ENCODE measurements at places on chromosomes 5 and 9.
A peak's percentile ranks its signal among the peaks of the same experiment; 100 is the strongest.

- peak; percentile 68 for DNase-seq
Measured at GRCh38 chr9:3436629-3437420, 89.0 kb downstream of the RFX3 start.

DNA sequence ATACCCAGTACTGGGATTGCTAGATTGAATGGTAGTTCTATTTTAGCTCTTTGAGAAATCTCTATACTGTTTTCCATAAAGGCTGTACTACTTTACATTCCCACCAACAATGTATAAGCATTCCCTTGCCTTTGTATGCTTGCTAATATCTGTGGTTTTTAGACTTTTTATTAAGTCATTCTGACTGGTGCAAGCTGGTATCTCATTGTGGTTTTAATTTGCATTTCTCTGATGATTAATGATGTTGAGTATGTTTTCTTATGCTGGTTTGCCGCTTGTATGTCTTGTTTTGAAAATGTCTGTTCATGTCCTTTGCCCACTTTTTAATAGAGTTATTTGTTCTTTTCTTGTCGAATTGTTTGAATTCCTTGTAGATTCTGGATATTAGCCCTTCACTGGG is 512.7 kb upstream of the PAPPA start:
- peak; percentile 77 for DNase-seq

DNA sequence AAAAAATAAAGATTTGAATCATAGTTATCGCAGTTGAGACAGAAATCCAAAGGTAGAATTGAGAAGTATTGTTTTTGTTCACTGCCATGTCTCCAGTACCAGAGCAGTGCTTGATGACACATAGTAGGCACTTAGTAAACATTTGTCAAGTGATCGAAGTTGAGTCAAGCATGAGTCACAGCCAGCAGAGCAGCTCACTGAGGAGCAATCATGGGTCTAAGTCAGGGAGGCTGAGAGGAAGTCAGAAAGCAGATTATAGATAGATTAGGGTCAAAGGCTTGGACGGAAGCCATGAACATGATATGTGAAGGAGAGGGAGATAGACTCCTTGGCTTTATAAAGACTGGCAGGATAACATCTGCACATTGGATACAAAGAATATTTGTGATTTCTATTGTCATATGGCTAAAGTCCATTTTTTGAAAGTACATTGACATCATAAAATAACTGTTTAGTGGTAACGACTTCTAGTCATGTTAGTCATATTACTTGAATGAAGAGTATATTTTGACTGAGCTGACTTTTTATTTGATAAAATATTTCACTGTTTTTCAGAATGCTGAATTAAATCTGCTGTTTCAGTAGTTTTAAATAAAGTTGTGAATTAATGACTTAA is 168.5 kb downstream of the RAB3C start:
- peak; percentile 45 for DNase-seq

GRCh38 chr9:126861707-126862103 is 1.3 kb downstream of the ZBTB34 start:
- DNase-seq: peak; percentile 44

DNA sequence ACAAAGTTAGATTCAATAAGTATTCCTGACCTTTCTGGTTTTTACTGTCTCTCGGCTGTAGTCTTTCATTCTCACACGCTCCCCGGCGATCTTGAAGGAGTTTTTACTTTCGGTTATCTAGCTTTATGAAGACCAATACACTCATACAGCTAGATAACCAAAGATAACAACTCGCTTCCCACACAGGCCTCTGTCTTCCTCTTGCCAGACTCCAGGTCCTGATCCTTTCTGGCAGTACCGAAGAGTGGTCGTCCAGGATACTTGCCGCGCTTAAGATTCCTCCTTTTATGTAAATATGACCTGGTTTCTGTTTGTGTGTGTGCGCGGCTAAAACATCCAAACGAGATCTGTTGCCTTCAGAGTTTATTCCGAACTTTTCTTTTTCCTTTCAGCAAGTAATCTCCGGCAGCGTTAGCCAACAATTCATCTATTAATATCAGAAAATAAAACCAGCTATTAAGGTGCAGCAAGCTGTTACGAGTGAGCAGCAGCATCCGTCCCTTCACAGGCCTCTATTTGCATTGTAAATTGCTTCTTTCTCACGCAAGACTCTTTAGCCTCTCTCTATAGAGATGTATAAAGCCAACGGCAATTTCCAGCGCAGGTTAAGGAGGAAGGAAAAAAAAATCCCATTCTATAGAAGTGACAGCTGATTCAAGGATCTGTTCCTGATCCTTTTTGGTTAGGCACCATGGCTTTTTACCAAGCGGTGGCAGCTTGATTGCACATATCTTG is 216.1 kb downstream of the MEF2C start:
- no peak for DNase-seq

DNA sequence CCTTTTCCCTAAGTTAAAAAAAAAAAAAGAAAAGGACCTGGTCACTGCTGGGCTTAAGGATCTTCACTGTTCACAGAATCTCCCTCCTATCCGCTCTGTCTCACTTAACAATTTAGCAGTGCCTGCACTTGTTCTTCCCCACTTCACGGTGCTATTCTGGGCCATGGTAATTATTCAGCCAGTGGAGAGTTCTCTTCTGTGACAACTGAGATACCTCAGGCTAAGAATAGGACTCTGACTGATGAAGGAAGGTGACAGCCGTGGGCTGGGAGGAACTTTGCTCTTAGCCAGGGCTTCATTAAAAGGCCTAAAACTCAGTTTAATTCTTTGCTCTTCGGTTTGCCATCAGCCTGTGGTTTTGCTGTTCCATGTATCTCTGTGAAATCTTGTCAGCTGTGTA is 51.9 kb upstream of the ENTREP1 start:
- DNase-seq: no peak

Data from epithelial cell of esophagus (primary cell).